ENCODE measurements at places on chromosomes 11 and 22.

GRCh38 chr22:38505541-38506117, 482 bp downstream of the DDX17 start:
- DNase-seq, result peak; percentile 24

DNA sequence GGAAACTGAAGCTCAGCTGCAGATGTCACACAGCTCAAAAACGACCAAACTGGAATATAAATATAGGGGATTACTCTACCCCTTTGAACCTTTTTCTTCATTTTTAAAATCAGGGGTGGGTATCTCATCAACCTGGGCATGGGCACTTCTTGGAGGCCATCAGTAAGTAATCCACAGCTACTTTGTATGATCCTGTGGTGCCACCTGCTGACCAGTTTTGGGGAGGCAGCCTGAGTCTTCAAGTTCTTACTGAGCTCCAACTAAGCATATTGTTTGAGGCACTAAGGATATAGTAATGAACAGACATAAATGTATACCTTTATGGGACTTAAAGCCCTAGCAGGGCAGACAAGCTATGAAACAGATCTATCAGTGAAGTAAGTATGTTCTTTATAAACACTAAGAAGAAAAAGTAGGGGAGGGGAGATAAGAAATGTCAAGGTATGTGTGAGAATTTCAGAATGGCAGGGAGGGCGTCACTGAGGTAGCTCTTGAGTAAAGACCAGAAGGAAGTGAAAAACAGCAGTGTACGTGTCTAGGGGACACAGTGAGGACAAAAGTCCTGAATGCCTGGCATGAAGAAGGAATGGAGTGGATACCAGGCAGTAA, 18.4 kb downstream of the TUB start:
- peak; percentile 48 for DNase-seq

GRCh38 chr22:29641700-29642330, 38.4 kb downstream of the NF2 start:
- no peak for DNase-seq

- DNase-seq, result no peak
Observed at GRCh38 chr22:34950489-34950888, 115.5 kb upstream of the ISX start.

- DNase-seq, result no peak
Observed at GRCh38 chr11:35305670-35306382, 113.5 kb downstream of the SLC1A2 start.

DNA sequence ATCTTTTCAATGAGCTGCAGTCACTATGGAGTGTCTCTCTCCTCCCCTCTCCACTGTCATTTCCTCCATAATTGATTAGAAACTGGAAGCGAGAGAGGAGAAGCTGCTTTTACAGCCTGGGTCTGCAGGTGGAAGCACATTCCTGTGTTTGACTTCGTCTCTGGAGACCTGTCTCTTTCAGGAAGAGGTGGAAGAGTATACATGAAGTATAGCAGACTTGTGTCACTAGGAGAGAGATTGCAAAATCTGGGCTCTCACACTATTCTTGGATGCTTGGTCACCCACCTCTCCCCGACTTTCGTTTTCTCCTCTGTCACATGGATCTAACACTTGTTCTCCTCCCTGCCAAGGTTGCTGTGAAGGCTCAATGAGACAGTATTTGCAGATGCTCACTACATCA, 323.3 kb downstream of the NTM start:
- no peak for DNase-seq

DNA sequence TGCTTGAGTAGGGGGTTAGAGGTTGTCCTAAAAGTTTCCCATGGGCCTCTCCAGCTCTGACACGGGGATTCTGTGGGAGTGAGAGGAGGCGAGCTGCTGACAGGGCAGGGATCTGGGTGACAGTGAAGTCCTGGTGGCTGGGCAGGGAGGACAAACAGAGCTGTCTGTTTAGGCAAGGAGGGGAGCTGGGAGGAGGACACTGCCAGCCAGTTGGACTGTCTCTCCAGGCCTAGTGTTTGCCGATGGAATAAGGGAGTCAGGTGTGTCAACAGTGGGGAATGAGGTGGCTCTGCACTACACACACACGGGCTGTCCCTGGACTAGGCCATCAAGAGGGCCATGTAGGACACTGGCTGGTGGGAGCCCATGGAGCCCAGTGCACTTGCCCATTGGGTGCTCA, 20.6 kb upstream of the SYT7 start:
- no peak for DNase-seq

DNA sequence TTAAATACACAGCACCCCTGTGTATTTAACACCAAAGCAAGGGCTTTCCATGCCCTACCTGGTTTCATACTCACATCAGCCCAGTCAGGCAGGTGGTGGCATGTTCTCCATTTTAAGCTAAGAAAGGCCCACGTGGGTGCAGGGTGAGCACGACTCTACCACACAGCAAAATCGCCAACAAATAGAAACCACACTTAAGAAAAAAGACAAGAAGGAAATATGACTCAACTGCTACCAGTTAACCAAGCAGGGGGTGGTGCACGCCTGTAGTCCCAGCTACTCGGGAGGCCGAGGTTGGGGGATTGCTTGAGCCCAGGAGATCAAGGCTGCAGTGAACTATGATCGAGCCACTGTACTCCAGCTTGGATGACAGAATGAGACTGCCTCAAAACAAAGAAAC, 35.2 kb upstream of the TFIP11 start:
- peak; percentile 11 for DNase-seq

- DNase-seq, result peak; percentile 44
Observed at GRCh38 chr11:96014217-96014616, 90.3 kb upstream of the MTMR2 start.

- no peak for DNase-seq
Observed at GRCh38 chr11:44445500-44446365, 119.7 kb upstream of the CD82 start.

DNA sequence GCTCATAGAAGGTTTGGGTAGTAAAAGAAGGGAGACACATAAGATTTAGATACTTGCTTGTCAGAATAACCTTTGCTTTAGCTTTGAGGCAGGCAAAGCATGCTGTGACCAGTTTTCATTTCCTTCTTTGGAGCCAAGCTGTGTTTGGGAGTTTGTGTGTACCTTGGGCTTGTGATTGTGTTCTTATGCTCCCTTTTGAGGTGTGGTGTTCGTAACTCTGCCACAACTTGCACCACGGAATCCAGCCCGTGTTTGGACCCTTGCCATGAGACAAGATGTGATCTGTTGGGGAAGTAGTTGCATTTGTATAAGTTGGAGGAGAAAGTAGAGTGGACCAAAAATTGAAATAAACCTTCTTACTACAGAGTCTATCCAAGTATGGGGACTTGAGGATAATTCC, 34.0 kb downstream of the BMAL1 start:
- DNase-seq, result no peak

GRCh38 chr22:20646906-20647305, 127.0 kb upstream of the SERPIND1 start:
- DNase-seq, result no peak

- DNase-seq, result no peak
Observed at GRCh38 chr22:21936151-21936775, 16.4 kb downstream of the PPM1F start.

- no peak for DNase-seq
Observed at GRCh38 chr11:130052567-130052966, 17.1 kb upstream of the APLP2 start.

DNA sequence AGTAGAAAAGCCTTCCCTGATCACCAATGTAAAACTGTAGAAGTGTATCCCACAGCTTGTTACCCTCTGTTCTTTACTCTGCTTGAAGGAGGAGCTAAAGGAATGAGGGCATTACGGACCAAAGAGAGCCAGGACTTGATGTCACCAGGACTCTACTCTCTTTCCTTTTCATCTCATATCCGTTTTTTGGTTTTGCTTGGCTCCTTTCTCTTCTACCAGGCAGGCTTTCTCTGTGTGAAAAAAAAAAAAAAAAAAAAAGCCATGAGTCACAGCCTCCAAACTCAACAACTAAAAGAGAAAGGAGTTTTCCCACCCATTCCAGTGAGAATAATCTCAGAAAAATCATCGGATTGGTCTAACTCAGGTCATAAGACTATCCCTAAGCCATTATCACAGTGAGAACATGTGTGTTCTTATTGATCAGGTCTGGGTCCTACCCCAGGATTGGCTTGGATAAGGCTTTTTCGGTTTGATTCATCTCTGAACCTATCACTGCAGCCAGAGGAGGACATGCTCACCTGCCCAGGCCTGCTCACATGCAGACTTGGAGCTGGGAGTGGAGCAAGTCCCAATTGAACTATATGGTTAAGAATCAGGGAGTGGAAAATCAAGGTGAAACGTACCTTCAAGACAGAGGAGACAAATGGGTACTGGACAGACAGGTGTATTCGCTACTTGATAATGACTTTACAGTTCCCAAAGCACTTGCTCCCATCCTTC, 19.4 kb upstream of the LRRC55 start:
- DNase-seq, result no peak

GRCh38 chr11:110629594-110629993, 82.6 kb downstream of the ARHGAP20 start:
- DNase-seq, result no peak

DNA sequence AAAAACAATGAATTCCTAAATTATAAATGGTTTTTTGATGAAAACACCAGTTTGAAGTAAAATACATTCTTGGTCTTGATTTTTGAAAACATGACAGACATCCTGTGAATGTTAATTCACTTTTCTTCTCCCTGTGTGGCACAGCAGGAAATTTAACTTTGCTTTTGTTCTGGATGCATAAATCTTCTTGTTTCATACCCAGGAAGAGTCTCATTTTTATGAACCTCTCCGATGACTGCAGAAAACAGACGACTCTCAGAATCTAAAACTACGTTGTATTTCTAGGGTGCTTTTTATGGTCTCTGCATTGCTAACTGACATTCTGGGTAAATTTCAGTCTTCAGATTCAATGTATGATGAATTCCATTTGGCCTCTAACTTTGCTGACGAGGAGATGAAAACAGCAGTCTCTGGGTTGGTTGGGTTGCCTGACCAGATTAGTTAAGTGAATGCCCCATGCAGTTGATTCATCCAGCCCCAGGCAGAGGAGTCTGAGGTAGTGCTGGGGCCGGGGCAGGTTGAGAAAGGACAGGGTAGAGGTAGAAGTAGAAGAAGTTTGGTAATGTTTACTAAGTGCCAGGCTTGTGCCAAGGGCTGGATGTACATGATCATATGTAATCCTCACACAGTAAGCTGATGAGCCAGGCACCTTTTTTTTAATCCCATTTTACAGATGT, 20.1 kb downstream of the TCP11L1 start:
- no peak for DNase-seq
